ENCODE measurements at places on chromosomes 6 and 20. TPM values are rescaled to one million over a fixed set of nuclear protein-coding genes. Genes with fewer than 3 reads are reported as not detected.

GRCh38 chr20:57939499-57939898, 229.7 kb upstream of the PMEPA1 start:
- H3K36me3 ChIP-seq = no peaks in the 10 kb centered on the region
- H3K27me3 ChIP-seq = no peaks in the 10 kb centered on the region
- DNase-seq = no peak
- H3K27ac ChIP-seq = no peak overlapping the region
- no peaks in the 10 kb centered on the region for H3K4me1 ChIP-seq
- H3K4me3 ChIP-seq = no peak overlapping the region

- H3K4me1 ChIP-seq = no peaks in the 10 kb centered on the region
- no peaks in the 10 kb centered on the region for H3K27me3 ChIP-seq
- no peak overlapping the region for H3K27ac ChIP-seq
- no peak for DNase-seq
- no peak overlapping the region for H3K4me3 ChIP-seq
- H3K36me3 ChIP-seq = no peaks in the 10 kb centered on the region
Observed at GRCh38 chr6:137715589-137716045, 151.4 kb upstream of the TNFAIP3 start.

- H3K27me3 ChIP-seq = no peaks in the 10 kb centered on the region
- H3K27ac ChIP-seq = no peak overlapping the region
- H3K36me3 ChIP-seq = no peaks in the 10 kb centered on the region
Observed at GRCh38 chr20:17485017-17485416, 46.2 kb downstream of the BFSP1 start.

- peaks cover 2% of the 10 kb centered on the region for H3K36me3 ChIP-seq
- no peaks in the 10 kb centered on the region for H3K4me1 ChIP-seq
- no peak overlapping the region for H3K4me3 ChIP-seq
- no peak for DNase-seq
- no peak overlapping the region for H3K27ac ChIP-seq
Observed at GRCh38 chr6:5246141-5247097, 14.3 kb downstream of the LYRM4 start.

GRCh38 chr20:62979876-62980373, 26.8 kb downstream of the BHLHE23 start:
- no peak overlapping the region for H3K27ac ChIP-seq
- H3K36me3 ChIP-seq = no peaks in the 10 kb centered on the region
- no peak overlapping the region for H3K4me3 ChIP-seq
- no peaks in the 10 kb centered on the region for H3K4me1 ChIP-seq

The RSPH4A gene
- 0.30 TPM for total RNA-seq

Data from tibial nerve (tissue), 4 donors.